ENCODE measurements at places on chromosomes 1 and 21.

GRCh38 chr1:17094664-17095063, 24.6 kb downstream of the PADI2 start:
- no peak for DNase-seq

DNA sequence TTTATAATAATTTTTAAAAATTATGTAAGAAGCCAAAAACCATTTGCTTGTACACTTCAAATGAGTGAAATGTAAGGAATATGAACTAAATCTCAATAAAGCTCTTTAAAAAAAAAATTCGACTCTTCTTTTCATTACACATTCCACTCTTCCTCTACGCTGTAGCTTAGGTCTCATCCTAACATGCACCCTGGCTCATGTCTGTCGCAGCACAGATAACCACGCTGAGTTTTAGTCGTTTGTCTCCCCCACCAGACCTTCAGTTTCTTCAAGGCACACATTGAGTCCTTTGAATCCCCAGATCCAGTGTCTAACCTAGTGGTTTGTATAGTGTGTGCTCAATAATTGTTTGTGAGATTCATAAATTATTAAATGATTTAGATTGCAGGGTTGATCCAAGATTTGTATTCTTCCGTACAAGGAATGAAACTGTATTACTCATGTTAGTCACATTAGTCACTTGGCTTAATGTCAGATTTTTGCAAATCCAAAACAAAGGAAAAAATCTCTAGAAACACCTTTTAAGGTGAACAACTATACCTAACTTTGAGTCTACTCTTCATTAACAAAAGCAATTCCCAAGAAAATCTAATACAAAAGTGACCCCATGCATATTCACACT, 57.3 kb downstream of the SLC25A24 start:
- DNase-seq = no peak

GRCh38 chr1:198118134-198118533, 38.7 kb upstream of the NEK7 start:
- no peak for DNase-seq

DNA sequence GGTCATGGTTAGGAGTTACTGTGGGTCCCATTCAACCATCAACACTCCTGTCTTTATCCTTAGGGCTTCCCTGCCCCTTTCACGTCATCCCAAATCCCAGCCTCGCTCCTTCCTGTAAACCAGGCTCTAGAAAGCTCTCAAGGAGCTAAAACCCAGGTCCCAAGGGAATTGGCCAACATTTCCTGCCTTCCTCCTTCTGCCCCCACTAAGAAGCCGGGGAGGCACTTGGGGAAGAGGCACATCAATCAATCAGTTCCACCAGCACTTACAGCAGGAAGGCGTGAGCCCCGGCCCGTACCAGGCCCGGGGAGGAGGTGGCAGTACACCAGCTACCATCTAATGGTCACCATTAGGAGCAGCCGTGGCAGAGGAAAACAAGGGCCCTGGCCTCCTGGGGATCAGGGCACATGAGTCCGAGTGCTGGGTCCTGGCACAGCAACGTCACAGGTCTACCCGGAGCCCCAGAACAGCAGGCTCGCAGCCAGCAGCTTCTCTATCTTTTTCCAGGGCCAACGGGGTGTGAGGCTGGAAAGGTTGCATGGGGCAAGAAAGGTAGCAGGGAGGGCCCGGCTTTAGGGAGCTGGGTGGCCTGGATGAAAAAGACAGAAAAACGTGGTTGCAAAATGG, 108.6 kb downstream of the CASZ1 start:
- no peak for DNase-seq

DNA sequence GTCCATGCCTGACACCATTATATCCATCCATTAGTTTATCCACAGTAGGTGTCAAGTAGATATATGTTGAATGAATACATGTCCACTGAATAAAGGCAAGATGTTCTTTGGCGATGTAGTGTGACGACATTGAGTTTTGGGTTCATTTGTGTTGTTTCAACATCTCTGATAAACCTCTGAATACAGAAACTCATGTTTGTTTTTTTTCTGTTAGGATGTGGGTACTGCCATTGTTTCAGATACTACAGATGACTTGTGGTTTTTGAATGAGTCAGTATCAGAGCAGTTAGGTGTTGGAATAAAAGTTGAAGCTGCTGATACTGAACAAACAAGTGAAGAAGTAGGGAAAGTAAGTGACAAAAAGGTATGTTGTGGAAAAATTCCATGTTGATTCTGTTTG, 28.1 kb downstream of the MDM4 start:
- DNase-seq = no peak

DNA sequence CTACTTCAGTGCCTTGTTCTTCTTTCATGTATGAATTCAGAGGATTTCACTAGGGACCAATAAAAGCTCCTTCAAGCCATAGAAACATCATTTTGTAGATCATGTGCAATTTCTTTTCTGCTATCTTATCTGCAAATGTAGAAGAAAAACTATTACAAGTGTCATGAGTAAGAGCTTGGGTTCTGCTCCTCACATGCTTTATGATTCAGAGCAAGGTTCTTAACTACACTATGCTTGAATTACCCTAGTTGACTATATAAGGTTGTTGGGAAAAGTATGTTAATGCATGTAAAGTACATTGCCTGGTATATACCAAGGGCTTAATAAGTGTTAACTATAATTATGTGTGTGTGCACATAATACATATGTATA, 91.4 kb upstream of the S1PR1 start:
- peak; percentile 33 for DNase-seq

DNA sequence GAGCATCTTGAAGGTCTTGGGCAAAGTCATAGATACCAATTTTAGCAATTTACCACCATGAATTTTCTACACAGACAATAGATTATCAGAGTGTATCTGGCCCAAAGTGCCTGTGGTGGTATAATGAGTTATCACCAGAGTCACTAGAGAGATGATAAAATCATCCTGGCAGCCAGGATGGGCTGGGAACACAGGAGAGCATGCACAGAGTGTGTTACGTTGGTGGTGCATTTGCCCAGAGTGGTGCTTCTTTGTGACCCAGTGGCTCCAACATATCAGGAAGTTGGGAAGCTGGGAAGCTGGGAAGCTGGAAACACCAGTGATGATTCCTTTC, 236.7 kb upstream of the PROX1 start:
- DNase-seq = no peak

- peak; percentile 73 for DNase-seq
Observed at GRCh38 chr1:155078469-155079209, at the start of gene EFNA3. Gene EFNA3 (plus strand): TSS chr1:155078837. CDS start chr1:155078942, 105 bp downstream.

DNA sequence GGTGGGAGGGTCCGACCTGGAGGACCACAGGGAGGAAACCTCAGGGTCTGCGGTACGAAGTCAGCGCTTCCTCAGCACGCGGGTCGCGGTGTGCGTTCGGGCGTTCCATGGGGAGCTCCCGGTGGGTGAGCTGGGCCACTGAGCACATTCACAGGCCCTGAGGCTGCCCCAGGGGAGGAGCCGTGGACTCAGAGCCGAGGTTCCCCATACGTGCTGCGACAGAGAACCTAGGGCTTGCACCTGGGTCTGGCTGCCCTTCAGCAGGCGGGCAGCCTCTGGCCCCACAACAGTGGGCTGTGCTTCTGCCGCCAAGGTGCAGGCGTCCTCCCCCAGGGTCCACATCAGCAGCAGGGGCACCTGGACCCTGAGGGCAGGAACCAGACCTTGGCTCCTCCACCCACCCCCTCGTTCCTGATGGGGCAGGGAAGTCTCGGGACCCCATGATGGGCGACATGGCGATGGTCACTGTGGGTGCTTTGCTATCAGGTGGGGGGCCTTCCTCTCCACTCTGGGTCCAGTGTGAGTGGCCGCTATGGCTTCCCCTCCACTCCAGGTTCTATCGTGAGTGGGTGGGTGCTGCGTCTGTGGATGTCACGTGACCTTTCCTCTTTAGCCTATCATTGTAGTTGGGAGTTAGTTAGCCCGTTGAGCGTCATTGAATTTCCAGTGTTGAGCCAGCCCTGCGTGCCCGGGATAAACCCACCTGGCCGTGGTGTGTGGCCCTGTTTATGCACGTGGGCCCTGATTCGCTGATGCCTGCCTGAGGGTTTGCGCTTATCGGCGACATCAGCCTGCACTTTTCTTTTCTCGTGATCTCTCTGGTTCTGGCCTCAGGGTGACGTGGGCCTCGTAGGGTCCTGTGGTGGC, 27.9 kb downstream of the FTCD start:
- no peak for DNase-seq

- no peak for DNase-seq
Observed at GRCh38 chr1:169970114-169970513, 76.4 kb upstream of the SCYL3 start.

- no peak for DNase-seq
Observed at GRCh38 chr21:35081861-35082260, 32.8 kb upstream of the RUNX1 start.

Data from suppressor macrophage (primary cell).